ENCODE measurements at places on chromosomes 16 and 17.
A peak's percentile ranks its signal among the peaks of the same experiment; 100 is the strongest.

DNA sequence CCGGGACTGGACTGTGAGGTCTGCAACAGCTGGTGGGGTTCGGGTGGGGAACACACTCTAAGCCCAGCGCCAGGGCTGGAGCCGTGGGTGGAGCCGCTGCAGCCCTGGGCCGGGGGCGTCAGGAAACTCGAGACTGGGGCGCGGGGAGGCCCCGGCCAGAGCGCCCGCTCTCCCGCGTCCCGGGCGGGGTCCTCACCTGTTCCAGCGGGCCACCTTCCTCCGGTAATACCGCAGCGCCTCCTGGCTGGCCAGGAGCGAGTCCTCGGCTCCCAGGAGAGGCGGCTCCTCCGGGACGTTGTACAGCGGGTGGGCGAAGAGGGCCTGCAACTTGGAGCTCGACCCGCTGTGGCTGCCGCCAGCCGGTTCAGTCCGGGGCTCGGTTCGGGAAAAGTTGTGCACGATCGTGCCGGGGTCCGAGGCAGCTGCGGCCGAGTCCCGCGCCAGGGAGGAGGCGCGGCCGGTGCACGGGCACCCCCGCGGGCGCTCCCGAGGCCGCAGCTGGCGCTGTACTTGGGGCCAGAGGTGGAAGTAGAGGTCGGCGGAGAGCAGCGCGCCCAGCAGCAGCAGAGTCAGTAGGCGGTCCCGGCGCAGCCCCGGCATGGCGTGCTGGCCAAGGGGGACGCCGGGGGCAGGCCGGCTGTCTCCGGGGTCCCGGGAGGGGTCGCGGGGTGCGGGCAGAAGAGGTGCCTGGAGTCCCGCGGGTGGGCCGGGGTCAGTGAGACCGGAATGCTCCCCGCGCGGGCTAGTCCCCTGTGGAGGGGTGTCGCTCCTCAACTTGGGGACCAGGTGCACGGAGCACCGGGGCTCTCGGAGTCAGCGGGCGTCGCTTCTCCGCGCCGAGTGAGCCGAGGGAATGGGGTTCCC lies 868 bp downstream of the FAM20A start:
- peak; percentile 14 for DNase-seq

- DNase-seq: no peak
Measured at GRCh38 chr17:21010705-21011596, 31.9 kb downstream of the USP22 start.

- no peak for DNase-seq
Measured at GRCh38 chr17:50923611-50924010, 57.5 kb upstream of the TOB1 start.

DNA sequence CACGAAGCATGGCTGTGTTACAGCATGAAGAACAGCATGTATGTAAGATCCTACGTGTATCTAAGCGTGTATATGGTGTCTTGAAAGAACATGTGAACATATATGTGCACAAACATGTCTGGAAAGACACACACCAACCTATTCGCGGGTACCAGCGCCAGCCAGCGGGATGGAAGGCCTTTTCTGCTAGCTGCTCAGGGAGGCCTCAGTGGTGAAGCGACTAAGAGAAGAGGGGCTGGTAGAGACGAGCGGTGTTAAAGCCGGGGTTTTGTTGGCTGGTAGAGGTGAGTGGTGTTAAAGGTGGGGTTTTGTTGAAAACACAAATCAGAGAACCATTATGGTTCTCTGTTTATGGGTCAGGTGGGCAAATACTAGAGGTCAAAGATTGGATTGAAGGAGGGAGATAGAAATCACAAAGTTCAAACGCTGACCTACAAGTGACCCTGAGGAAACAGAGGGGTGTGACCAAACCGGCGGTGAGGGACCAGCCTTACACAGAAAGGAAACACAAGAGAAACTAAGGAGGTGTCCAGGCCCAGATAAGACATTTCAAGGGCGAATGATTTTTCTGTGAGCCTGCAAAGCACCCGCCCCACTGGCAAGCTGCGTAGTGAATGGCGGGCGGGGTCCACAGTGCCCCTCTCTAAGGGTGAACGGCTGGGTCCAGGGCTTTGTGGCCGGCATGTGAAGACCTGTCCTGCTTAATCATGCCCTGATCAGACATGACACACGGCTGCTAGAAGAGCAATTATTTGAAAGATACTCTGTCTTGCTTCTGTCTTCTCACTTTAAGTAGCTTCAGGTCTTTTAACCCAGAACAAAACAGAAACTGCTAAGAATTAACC lies 8.1 kb downstream of the ZCCHC14 start:
- DNase-seq: no peak

GRCh38 chr17:69972251-69972650 lies 102.8 kb upstream of the KCNJ16 start:
- DNase-seq: no peak

- no peak for DNase-seq
Measured at GRCh38 chr16:64390102-64390501, 731.8 kb downstream of the CDH11 start.

DNA sequence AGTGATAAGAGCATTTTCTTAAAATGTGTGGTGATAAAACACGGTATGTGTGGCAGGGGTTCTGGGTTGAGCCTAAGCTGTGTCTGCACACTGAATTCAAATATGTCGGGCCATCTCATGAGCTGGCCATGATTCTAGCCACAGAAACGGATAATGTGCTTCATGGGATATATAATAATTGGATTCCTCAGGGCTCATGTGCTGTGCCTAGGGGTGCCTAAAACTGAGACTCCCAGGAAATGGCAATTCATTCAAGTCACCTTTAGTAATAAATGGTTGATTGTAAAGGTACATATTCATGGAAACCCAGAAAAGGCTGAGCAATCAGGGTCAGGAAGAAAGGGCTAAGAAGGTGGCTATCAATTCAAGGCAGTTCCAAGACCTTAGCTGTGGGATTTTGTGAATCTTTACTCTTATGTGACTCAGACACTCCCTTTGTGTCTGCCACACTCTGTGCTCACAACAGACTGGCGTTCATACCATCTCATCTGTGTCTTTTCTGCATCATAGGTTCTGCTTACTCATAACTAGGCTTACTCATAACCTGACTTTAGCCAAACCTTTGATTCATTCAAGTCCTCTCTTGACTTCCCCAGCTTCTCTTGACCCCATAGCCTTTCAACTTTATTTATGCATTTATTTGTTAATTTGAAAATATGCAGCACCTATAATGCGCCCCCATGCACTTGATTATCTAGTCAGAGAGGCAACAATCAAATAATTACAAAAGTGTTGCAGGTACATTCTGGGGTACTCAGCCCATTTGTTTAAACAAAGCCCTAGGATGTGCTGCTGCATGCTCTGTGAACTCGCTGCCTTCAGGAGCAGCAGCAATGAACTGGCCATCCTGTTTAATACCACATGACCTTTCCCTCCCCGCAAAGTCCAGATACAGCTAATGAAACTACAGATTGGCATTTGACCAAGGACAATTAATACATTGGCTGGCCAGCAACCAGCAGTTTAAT lies 28.4 kb upstream of the MED13 start:
- no peak for DNase-seq

- no peak for DNase-seq
Measured at GRCh38 chr16:3548445-3548844, 28.8 kb downstream of the NLRC3 start.

- no peak for DNase-seq
Measured at GRCh38 chr16:51030516-51030915, 120.6 kb downstream of the SALL1 start.

- DNase-seq: no peak
Measured at GRCh38 chr16:23504076-23504452, 6.2 kb downstream of the GGA2 start.

- no peak for DNase-seq
Measured at GRCh38 chr17:65177901-65178300, 40.7 kb downstream of the RGS9 start.

GRCh38 chr17:75380315-75380714 lies 25.2 kb downstream of the GRB2 start:
- DNase-seq: no peak

DNA sequence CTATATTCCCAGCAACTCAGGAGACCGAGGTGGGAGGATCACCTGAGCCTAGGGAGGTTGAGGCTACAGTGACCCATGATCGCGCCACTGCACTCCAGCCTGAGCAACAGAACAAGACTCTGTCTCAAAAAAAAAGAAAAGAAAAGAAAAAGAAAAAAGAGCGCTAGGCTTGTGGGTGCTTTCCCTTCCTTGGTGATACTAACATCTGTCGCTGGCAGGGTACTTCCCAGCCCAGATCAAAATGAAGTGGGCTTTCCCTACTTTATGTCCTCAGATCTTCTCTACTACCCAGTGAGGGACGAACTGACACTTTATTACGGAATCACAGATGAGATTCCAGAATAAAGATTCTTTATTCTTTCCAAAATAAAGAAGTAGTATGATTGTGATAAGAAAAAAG lies 103.8 kb upstream of the NOL11 start:
- no peak for DNase-seq

- no peak for DNase-seq
Measured at GRCh38 chr17:44828919-44829522, 1.1 kb downstream of the GJC1 start.

- no peak for DNase-seq
Measured at GRCh38 chr17:57994436-57994835, 6.4 kb upstream of the VEZF1 start.

GRCh38 chr16:87295259-87295658 lies 21.9 kb downstream of the C16orf95 start:
- peak; percentile 61 for DNase-seq

GRCh38 chr17:35167046-35167445 lies 19.4 kb downstream of the UNC45B start:
- DNase-seq: no peak
